Left cardiac atrium (tissue), 4 donors: ENCODE measurements at places on chromosomes 2 and 18.

- DNase-seq, result no peak
Observed at GRCh38 chr2:142937347-142937746, 59.9 kb downstream of the KYNU start.

GRCh38 chr2:213015387-213016165, 135.8 kb downstream of the IKZF2 start:
- DNase-seq, result no peak

- no peak for DNase-seq
Observed at GRCh38 chr2:118846953-118847761, at the start of gene EN1. TSS of gene EN1 (minus strand) at chr2:118847648. CDS start at chr2:118847167, 481 bp downstream.

DNA sequence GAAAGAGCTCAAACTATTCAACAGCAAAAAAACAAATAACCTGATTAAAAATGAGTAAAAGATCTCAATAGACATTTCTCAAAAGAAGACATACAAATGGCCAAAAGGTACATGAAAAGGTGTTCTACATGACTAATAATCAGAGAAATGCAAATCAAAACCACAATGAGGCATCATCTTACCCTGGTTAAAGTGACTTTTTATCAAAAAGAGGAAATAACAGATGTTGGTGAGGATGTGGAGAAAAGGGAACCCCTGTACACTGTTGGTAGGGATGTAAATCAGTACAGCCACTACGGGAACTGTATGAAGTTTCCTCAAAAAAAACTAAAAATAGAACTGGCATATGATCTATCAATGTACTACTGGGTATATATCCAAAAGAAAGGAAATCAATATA, 39.8 kb upstream of the TMEM163 start:
- DNase-seq, result no peak
